ENCODE measurements at places on chromosomes 12 and 14.

GRCh38 chr12:132131229-132131628 is 12.9 kb downstream of the DDX51 start:
- no peak for DNase-seq

DNA sequence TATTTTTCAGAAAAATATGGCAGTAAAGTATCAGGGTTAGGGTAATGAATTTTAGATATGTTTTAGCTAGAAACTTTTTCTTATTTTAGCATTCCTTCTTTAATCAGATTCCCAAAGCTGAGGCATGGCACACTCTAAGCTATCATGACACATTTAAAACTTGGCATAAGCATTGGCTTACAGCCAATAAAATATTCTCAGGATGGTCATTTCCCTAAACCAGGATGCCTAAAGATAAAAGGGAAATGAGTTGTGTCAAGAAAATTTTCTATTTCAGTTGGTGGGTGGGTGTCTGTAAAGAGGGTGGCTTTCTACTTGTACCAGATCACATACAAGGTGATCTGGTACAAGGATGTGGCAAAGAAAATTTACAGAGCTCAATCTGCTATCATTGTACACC is 47.8 kb downstream of the PEBP1 start:
- no peak for DNase-seq

- no peak for DNase-seq
Observed at GRCh38 chr14:76268047-76268431, 107.9 kb upstream of the ESRRB start.

DNA sequence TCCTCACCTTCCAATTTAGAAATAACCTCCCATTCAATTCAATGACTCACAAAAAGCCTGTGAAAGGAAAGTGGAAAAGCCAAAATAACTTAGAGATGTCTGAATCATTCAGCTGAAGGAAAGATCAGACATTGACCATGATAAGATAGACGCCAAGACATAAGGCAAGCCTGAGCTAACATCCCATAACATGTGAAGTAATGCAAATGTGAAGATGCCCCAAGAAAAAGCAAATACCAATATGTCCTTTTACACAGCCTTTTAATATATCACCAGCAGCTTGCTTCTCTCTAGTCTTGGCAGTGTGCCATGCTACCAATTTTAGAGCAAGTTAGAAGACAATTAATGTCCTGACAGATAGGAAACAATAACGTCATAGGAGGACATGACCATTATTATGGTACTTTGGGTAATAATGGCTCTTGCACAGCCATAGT is 2.4 kb upstream of the NUMB start:
- DNase-seq, result no peak

GRCh38 chr12:118189741-118190191 is 53.8 kb downstream of the PEBP1 start:
- no peak for DNase-seq
